ENCODE measurements at places on chromosomes 2 and 18.

- no peak for DNase-seq
Observed at GRCh38 chr18:76384114-76384790, 110.8 kb downstream of the ZNF516 start.

GRCh38 chr2:64639691-64640090 lies 14.0 kb downstream of the SERTAD2 start:
- no peak for DNase-seq

DNA sequence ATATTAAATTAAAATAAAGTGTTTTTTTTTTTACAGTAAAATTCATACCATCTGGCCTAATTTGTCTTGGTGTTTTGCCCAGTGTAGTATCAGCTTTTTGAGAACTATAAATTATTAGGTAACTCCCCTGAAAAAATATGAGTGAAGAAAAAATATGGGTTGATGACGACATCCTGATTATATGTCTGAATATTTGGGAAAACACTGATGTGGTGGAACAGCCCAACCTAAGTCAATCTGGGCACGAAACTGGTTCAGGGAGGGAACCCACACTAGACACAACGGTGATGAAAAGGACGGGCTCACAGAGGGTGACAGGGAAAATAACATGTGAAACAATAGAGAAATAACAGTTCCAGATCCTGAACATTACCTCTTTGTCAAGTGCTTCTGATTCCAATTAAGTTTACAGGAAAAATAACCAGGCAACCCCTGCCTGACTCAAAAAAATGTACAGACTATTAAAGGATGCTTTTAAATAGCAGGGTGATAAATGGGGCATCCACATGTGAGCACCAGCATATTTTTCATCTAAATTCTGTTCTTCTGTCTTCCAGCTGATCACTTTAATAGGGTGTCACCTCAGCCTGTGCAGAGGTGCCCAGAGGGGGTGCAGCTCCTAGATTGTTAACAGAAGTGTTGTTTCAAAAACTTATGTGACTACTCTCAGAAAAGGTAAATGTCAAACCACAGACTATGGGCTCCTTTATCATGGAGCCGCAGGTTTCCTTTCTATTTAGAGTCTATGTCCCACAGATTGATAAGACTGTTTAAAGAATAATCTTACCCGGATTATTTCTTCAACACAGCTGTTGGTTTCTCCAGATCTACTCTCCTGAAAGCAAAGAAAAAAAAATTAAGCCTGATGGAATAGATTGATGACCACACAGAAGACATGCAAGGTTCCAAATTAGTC lies 305.4 kb downstream of the AFF3 start:
- peak; percentile 43 for DNase-seq

GRCh38 chr2:149703281-149703680 lies 115.7 kb upstream of the MMADHC start:
- DNase-seq, result peak; percentile 74

GRCh38 chr18:23189768-23190661 lies 54.7 kb downstream of the CABLES1 start:
- no peak for DNase-seq

- peak; percentile 72 for DNase-seq
Observed at GRCh38 chr2:190746971-190747761, 98.3 kb downstream of the NAB1 start.

DNA sequence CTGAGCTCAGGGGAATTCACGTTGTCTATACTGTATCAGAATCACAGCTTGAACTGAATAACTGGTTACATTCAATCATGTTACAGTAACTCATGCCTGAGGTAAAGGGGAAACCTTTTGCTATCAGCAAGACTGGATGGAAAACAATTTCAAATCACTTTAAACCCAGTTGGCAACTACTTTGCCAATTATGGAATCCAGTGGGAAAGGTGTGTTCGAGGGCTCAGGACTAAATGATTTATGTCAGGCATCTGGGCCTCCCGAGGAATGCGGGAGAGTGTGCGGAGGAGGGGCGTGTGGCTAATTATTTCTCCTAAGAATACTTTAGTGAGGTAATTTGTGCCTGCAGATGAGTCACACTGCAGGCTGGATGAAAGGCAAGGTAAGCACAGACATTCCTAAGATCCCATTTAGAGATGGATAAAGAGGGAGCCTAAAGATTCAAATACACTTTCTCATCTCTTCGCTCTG lies 100.1 kb downstream of the HRH4 start:
- peak; percentile 27 for DNase-seq

DNA sequence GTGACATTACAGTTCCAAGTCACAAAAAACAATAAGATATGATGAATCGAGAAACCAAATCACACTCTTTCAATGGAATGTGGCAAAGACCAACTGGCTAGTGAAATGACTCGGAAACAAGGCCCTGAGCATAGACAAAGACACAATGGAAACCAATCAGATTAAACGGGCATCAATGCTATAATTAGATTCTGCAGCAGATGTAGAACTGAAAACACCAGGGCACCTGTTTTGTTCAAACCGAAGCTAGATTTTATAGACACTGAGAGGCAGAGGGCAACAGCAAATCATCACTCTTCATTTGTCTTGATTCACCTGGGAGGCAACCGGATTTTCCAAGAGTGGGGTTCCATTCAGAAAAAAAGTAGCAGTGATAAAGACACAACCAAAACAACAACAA lies 92.8 kb upstream of the BARD1 start:
- DNase-seq, result no peak

DNA sequence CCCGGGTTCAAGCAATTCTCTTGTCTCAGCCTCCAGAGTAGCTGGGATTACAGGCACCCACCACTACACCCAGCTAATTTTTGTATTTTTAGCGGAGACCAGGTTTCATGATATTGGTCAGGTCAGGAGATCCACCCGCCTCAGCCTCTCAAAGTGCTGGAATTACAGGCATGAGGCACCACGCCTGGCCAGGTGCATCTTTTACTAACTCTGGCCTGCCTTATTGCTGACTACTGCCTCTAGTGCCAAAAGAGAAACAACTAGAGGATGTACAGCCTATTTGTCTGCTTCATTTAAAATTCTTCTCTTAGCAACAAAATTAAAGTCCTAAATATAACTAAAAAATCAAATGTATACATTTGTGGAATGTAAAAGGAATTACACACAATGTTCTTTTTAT lies 115.4 kb downstream of the BMPR2 start:
- no peak for DNase-seq

DNA sequence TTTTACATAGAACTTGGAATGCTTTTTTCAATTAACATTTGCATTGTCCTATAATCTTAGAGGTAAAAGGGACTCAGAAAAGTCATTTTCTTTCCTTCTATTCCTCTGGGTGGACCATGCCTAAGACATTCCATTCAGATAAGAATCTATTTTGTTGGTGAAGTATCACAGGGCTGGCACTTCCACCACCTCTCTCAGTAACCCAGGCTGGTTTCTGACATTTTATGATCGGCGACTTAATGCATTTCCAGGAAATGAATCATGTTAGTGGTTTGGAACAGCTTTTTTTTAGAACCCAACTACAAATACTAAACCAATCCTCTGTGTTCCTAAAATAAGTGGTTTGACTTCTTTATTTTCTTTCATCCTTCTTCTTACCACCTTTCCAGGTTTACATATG lies 27.0 kb downstream of the GAD1 start:
- DNase-seq, result peak; percentile 70

GRCh38 chr2:155215037-155215707 lies 516.7 kb downstream of the KCNJ3 start:
- no peak for DNase-seq

DNA sequence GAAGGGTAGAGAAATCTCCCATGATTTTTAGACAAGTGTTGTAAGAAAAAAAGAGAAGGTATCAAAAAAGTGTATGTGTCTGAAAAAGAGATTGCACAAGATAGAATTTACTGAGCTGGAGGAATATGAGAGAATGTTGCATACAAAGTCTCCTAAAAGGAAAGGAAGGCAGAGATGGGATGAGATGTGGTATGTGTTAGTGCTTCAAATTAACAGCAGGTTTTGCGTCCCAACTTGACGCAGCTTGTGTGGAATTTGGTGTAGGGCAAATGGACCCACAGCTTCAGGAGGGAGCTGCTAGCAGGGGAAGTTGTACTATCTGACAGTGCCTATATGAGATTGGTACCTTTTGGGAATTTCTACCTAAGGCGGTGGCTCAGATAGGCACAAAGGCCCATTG lies 9.0 kb upstream of the RASGRP3 start:
- DNase-seq, result no peak

- DNase-seq, result no peak
Observed at GRCh38 chr2:144082327-144082726, 437.6 kb downstream of the ZEB2 start.

DNA sequence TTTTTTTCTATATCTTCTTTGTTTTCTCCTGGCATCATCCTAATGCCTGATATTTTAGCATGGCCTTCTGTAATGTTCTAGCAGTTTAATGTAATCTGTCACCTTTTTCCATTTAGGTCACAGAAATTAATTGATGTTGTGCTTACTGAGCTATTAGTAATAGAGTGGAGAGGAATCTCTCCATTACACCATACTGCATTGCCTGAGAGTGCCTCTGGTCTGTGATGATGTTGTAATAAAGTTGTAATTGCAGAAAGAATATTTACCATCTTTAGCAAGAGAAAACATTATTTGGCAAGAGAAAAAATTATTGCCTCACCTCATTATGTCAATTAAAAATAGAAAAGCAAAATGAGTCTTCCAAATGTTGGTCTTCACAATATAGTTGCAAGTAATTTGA lies 213.2 kb downstream of the KCNJ3 start:
- DNase-seq, result no peak

GRCh38 chr18:74725690-74726089 lies 128.0 kb downstream of the ZNF407 start:
- DNase-seq, result no peak

- no peak for DNase-seq
Observed at GRCh38 chr2:234957834-234958135, 6.0 kb downstream of the SH3BP4 start.

GRCh38 chr2:25822190-25823117 lies 55.8 kb downstream of the ASXL2 start:
- peak; percentile 10 for DNase-seq

- peak; percentile 15 for DNase-seq
Observed at GRCh38 chr18:616380-616995, 19.7 kb downstream of the CLUL1 start.

DNA sequence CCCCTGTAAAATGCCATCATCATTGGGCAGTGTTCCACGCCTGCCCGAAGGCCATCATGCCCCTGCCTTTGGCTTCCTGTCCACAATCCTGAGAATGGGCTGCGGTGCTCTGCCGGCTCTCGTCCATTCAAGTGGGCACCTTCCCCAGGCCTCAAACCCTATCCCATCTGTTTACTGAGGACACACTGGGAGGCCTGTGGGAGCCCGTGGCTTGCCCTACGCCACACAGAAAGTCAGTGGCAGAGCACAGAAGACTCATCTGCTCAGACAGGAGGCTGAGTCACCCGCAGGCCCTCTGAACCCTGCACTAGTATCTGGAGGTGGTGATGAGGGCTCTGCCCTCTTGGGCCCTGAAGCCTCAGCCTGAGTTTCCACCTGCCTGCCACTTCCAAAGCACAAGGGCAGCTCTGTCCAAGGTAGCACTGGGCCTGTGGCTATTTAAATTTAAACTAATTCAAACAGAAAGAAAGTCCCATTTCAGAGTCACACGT lies 19.1 kb upstream of the ANKRD53 start:
- no peak for DNase-seq

DNA sequence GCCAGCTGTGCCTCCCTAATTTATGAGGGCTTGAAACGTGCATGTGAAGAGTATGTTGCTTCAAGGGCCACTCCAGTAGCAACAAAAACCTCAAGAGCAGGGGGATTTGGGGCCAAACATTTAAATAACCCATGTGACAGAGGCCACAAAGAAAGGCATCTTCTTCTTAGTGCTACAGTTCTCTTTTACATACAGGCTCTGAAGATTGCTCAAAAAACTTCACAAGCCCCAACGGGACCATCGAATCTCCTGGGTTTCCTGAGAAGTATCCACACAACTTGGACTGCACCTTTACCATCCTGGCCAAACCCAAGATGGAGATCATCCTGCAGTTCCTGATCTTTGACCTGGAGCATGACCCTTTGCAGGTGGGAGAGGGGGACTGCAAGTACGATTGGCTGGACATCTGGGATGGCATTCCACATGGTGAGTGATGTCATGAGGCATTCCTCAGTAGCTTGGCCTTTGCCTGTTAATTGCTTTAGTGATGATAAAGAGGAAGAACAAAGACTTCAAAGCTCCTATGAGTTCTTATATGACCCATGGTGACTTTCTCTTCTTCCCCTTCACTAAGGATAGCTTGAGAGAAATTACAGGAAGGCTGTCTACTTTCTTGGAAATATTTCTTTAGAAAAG lies 40.1 kb downstream of the NRP2 start:
- DNase-seq, result no peak

DNA sequence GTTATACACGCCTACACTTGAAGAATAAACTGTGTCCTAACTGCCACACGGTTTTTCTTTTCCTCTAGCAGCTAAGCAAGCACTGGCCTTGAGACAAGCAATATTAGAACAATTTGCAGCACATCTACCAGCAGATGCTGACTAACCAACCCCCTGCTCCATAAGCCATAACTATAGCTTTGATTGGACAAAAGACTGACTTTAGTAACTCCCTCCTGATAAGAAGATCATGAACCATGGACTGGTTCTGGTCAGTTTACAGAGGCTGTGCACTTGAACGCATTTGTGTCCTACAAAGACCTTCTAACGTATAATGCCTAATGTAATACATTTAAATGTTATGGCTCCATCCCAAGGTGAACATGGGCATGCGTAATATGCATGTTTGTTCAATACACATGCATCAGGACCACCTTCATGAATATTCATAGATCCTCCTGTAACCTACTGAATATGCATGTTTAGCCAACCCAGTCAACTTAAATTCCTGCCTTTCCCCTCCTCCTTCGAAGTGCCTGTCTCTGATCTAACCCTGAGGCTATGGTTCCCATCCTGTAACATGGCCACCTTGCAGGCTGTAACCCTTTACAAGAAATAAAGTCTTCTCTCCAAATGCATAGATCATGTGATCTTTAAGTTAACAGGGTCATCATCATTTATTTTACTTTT lies 26.5 kb downstream of the SLC4A5 start:
- no peak for DNase-seq

DNA sequence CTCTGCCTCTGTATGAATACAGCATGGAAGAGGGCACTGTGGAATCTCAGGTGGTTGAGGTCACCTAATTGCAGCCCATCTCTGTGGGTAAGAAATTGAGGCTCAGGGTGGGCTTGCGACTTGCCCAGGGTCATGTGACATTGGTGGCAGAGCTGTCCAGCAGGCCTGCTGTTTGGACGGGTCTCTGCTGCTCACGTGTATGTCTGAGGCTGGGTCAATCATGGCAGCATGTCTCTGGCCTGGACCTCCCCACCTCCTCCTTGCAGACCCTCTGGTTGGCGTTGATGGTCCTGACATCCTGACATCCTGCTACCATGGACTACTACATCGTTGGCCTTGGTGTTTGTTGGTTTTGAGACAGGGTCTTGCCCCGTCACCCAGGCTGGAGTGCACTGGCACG lies 64.3 kb upstream of the HPCAL1 start:
- DNase-seq, result no peak

- no peak for DNase-seq
Observed at GRCh38 chr2:128521482-128521881, 202.8 kb upstream of the HS6ST1 start.

DNA sequence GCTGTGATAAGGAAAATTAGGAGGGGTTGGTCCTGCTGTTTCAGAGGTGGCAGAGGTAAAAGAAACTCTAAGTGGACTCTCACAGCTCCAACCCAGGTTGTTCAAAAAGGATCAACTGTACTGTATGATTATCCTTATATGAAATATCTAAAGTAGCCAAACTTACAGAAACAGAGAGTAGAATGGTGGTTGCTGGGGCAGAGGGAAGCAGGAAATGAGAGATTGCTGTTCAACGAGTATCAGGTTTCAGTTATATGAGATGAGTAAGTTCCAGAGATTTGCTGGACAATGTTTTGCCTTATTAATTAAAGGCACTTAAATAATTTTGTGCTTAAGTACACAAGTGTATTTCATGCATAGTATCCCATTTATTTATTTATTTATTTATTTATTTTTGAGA lies 972.0 kb upstream of the LRRTM1 start:
- DNase-seq, result no peak
